C1 segment of cervical spinal cord (tissue), 14 donors: ENCODE measurements at places on chromosomes 11 and 22.

GRCh38 chr11:95229199-95229992 is 1.6 kb downstream of the SESN3 start:
- no peak for DNase-seq

- DNase-seq = no peak
Measured at GRCh38 chr22:19823191-19823901, 31.3 kb downstream of the GNB1L start.

DNA sequence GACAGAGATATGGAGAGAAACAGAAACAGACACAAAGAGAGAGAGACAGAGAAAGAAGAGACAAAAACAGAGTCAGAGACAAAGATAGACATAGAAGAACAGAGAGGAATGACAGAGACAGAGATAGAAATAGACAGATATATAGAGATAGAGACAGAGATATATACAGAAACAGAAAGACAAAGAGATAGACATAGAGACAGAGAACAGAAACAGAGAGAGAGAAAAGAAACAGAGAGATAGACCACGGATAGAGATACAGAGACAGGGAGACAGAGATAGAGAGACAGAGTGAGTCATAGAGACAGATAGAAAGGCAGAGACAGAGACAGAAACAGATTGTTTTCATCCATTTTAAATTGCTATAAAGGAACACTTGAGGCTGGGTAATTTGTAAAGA is 12.3 kb upstream of the MPEG1 start:
- DNase-seq = no peak

- DNase-seq = no peak
Measured at GRCh38 chr22:39839917-39840510, 53.5 kb downstream of the ENTHD1 start.

DNA sequence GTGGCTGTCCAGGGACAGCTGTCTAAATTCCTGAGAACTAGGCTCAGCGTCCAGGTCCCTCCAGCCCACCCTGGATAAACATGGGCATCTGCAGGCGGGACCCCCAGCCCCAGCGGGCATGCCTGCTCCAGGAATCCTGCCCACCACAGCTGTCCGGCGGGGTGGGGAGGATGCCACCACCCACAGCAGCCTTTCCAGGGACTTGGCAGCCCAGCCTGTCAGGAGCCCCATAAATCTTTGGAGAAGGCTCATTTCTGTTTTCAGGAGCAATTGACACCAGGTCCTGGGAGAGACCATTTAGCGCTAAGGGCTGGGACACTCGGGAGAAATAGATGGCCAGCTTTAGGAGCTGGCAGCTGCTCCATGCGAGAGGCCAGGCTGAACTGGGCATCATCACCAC is 358.9 kb downstream of the CADM1 start:
- DNase-seq = no peak

DNA sequence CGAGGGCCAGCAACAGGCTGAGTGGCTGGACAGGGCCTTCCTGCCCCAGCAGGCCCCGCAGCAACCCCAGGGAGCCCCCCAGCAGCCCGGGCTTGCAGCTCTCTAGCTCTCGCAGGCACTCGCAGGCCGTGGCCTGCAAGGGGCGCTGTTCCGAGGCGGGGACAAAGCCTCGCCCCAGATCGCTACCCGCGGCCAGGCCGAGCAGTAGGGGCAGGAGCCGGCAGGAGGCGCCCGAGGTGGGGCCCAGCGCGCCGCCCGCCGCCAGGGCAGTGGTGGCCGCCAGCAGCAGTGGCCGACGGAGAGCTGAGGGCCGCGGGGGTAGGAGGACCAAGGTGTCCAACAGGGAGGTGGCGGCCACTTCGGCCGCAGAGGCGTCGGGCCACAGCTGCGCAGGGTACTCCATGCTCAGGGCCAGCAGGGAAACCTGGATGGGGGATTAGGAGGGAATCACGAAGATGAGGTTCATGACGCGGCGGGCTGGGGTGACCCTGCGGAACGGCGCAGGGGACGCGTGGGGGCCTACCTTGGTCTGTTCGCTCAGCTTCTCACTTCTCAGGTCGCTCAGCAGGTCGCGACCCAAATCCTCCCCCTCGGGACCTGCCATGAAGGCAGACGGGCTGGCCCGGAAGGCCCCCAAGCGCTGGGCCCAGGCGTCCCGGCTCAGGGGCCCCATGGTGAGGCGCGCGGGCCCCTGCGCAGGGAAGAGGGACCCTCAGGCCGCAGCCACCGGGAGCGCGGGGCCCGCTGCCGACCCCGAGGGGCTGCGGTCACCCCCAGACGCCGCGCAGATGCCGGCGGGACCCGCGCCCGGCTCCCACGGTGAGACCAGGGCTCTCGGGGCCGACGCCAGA is 632 bp downstream of the AP5B1 start:
- DNase-seq = peak; percentile 49

DNA sequence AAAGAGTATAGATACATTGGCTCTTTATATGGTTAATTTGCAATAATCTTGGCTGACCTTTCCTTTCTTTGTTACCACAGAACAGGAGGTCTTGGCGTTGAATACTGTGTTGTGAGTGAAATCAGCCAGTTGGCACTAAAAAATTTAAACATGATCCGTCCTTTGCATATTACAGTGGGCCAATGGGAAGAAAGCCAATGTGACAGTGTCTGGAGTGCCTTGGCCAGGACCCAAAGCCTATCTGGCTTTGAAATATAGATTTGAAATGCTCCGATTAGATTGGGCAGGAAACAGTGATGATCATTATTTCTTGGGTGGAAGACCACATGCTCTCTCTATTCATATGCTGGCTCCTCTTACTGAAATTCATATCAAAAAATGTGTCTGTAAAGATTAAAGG is 339.6 kb upstream of the ANO3 start:
- no peak for DNase-seq
